GM23338 (cell line): ENCODE measurements at places on chromosomes 1 and 21. TPM values are rescaled to one million over a fixed set of nuclear protein-coding genes. Genes with fewer than 3 reads are reported as not detected.
A peak's percentile ranks its signal among the peaks of the same experiment; 100 is the strongest.

GRCh38 chr1:153262462-153263157 lies 3.1 kb downstream of the LORICRIN start:
- no peak for DNase-seq

DNA sequence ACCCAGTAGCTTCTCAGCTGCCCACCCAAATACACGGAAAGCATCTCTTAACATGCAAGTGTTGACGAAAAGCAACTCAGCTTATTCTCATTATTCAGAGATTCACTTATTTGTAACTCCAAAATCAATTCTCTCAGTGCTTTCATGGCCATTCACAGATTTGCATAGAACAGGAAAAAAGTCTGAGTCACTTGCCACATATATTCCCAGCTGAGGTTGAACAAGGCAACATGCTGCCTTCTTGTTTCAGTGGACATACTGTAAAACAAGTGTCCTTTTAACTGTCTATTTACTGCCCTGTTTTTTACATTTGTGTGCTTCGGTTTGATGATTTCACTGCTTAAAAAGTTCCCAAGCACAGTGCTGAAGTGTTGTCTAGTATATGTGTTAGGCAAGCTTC lies 273.0 kb downstream of the LTN1 start:
- no peak for DNase-seq

Gene EFNA3
- total RNA-seq: 13.6 and 14.5 TPM in 2 replicates

Gene KPRP
- total RNA-seq: not detected in 2 replicates

DNA sequence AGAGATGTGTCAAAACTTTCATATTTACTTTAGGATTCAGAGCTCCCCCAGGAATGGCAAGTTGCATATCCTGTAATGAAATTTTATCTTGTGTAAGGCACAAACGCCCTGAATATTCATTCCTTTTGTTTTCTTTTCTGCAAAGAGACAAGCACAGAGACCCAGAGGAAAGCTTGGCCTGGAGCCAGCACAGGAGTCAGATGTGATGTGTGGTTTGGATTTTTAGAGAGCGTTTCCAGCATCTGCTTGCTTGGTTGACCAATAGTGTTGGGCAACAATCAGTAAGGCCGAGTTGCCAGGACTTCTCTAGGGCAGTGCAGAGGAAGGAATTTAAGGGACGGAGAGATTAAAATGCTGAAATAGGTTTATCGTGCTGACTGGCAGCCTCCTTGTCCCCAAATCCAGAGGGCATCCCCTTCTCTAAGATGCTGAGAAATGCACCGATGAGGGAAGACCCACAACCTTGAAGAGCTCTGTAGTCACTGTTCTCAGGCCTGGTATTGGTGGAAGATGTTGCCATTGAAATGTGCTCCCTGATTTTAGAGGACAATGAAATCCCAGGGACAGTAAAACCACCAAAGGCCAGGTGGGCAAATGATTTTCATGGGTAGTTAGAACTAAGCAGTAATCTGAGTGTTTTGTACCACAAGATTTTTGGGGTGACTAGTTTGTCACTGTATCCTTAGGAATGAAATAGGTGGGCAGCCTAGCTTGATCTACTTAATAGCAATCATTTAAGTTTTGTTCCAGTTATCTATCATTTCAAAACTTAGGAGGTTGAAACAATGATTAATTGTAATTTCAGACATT lies 37.9 kb upstream of the RHOU start:
- peak; percentile 17 for DNase-seq

DNA sequence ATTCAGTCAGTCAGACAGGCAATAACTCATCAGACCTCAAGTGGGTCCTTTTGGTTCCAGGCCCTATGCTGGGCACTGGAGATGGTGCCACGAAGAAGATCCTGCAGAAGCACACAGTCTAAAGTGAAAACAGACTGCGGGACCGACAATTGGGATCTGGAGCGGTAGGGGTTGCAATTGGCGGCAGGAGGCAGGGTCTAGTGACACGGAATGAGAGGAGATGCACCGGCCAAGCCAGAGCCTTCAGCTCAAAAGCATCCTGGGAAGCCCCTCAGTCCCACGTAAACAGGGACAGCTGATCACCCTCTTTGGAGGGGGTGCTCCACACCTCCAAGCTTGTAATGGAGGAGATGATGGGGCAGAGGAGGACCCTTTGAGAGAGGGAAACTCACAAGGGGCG lies 56.2 kb downstream of the KLHDC7A start:
- no peak for DNase-seq

GRCh38 chr1:39633422-39633821 lies 6.0 kb downstream of the HEYL start:
- DNase-seq: no peak

DNA sequence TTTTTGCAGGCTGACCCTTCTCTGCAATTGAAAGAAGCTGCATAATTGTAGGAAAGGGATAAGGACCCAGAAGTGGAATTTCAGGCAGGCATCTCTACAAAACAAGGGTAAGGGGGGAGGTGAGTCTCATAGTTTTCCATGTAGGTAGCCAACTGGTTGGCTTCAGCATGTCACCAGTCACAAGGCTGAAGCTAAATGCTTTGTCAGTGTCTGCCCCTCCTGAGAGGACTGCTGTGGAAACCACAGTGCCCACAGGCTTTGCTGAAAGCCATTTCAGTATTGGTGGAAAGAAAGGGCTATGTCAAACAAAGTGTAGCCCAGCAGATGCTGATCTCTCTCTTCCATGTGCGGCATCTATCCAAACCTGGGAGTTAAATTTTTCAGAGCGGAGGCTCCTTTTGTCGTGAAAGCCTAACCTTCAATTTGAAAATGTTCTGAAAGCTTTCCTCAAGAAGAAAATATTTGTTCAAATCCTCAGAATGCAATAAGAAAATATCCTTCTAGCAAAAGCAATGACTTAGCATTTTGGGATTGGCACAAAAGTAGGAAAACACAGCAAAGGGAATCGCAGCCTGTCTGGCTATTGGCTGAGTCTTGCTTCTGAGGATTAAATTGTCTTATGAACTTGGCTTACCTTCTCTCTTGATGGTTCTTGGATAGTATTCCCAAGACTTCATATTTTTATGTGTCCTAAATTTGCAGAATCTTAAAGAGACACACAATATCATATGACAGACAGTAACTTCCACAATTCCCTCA lies 591.7 kb downstream of the PLPP3 start:
- DNase-seq: peak; percentile 28

Gene RIPPLY3
- 2.5 and 2.6 TPM in 2 replicates for total RNA-seq

- no peak for DNase-seq
Observed at GRCh38 chr1:200550367-200550766, 70.2 kb downstream of the KIF14 start.

GRCh38 chr1:145985502-145986439 lies 10.6 kb downstream of the TXNIP start:
- DNase-seq: peak; percentile 39

DNA sequence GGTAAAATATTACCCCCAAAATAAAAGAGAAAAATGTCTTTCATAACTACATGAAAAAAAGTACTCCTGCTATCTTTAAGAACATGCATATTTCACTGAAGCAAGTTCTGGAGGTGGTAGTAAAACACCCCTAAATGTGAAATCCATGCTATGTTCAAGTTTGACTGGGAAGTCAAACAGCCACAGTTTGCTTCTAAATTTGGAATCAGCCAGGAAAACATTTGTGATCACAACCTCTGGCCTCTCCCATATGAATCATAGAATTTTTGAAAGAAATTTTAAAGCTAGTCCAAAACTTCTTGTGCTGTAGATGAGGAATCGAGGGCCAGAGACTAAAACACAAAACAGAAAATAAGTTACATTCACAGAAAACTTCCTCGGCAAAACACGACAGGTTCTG lies 6.6 kb downstream of the SORT1 start:
- no peak for DNase-seq

Gene TRIM17
- total RNA-seq: 1.1 and 1.4 TPM in 2 replicates

GRCh38 chr1:212293579-212293978 lies 8.4 kb downstream of the PPP2R5A start:
- peak; percentile 54 for DNase-seq

- no peak for DNase-seq
Observed at GRCh38 chr21:21547368-21547953, 549.3 kb downstream of the NCAM2 start.

DNA sequence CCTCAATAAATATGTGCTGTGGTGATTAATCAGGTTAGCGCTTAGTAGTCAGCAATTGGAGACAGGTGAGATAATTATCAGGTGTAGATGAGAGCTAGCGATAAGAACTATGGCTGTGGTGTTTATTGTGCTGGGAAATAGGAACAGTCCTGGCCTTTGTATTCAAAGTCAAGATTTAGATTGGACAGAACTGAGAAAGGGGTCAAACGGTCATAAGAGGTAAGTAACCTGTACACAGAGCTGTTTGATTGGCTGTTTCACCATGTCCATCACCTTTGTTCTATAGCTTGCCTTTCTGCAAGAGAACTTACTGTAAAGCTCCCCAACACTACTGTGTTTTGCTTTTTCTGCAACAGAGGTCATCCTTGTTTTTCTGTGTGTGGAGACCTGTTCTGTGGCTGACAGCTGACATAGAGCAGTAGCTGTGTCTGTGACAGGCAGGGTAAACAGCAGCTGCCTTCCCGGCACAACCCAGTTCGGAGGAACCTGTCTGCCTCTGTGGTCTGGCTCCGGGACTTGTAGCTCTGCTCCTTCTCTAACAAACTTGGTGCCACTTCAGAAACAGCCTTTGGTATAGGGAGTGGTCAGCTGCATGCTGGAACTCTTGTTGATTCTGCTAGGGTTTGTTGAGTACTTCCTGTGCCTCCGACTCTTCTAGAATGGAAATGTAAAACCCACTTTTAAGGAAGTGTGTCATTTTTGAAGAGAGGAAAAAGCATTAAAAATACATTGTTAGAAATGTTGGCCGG lies 21.1 kb upstream of the CDC42 start:
- no peak for DNase-seq

Gene ZSCAN20
- total RNA-seq: 3.9 and 4.9 TPM in 2 replicates

GRCh38 chr1:204361341-204361771 lies 1.6 kb upstream of the PLEKHA6 start:
- DNase-seq: no peak

Gene SPATA46
- total RNA-seq: not detected in 2 replicates

Gene SPTA1
- total RNA-seq: not detected in 2 replicates

Gene LCE1B
- not detected in 2 replicates for total RNA-seq

Gene PLEKHO1
- 26.3 and 34.3 TPM in 2 replicates for total RNA-seq

GRCh38 chr1:68907491-68907890 lies 410.6 kb upstream of the DEPDC1 start:
- no peak for DNase-seq

GRCh38 chr1:185559684-185560331 lies 174.4 kb upstream of the HMCN1 start:
- peak; percentile 82 for DNase-seq

DNA sequence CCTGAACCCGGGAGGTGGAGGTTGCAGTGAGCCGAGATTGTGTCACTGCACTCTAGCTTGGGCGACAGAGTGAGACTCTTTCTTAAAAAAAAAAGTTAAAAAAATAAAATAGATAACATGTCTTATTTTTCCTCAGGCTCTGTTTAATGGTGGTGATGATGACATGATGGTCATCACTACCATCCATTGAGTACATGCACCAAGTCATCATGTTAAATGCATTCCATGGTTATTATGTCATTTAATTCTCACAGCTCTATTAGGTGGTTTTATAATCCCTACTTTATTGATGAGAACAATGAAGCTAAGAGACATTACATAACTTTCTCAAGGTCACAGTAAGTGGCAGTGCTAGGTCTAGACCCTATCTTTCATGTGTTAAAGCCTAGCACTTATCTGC lies 34.4 kb upstream of the MAB21L3 start:
- no peak for DNase-seq

DNA sequence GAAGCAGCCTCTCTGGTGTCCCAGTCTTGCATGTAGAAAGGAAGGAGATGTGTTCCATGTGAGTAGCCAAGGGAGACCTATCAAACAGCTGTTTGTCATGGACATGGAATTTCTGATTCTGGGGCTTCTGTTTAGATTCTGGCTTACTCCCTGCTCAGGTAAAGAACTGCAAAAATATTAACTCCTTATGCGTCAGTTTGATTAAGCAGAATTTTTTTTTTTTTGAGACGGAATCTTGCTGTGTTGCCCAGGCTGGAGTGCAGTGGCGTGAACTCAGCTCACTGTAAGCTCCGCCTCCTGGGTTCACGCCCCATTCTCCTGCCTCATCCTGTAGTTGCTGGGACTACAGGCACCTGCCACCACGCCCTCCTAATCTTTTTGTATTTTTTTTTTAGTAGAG lies 6.8 kb downstream of the ARV1 start:
- DNase-seq: no peak

GRCh38 chr1:29669158-29669871 lies 433.0 kb downstream of the PTPRU start:
- no peak for DNase-seq

GRCh38 chr1:88302843-88303486 lies 381.1 kb upstream of the PKN2 start:
- peak; percentile 67 for DNase-seq

GRCh38 chr1:5597171-5597850 lies 394.9 kb downstream of the NPHP4 start:
- DNase-seq: no peak

DNA sequence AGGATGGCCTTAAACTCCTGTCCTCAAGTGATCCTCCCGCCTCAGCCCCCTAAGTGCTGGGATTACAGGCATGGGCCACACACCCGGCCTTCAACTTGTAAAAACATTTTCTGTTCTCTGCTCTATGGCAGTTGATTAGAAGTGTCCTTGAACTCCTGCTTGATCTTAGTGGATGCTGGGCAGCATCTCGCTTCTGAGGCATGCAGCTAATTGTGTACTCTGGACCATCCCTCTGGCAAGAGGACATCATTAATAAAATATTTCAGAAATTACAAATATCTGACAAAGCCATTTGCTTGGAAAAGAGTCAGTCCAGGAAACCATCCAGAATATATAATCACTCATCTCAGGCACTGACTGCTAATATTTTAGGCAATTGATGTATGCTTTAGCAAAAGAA lies 8.1 kb downstream of the NGF start:
- DNase-seq: no peak

GRCh38 chr1:96409087-96409486 lies 312.5 kb upstream of the PTBP2 start:
- no peak for DNase-seq

Gene BEND5
- 5.7 and 6.8 TPM in 2 replicates for total RNA-seq

Gene PPIAL4G
- not detected in 2 replicates for total RNA-seq

GRCh38 chr1:246647113-246647512 lies 77.1 kb upstream of the SCCPDH start:
- DNase-seq: peak; percentile 94

DNA sequence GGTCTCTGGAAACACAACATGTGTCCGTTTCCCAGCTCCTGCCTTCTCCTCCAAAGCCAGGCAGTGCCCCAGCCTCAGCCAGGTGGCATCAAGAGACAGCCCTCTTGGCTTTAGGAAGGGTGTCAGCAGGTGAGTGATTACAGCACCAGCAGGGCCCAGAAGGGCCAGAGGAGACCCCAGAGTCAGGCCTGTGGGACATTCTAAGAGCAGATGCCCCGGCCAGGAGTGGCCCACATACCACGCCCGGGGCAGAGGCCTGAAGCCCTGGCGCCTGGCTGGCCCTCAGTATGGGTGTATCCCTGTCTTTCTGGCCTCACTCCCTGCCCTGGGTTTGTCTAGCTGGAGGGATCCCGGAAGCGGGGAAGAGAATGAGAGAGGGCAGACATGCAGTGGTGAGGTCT lies 109.2 kb downstream of the CASZ1 start:
- DNase-seq: no peak
